ENCODE measurements at places on chromosomes 12 and 14.

GRCh38 chr12:131860472-131861260 is 32.5 kb downstream of the MMP17 start:
- DNase-seq, result no peak

- DNase-seq, result no peak
Observed at GRCh38 chr12:12305568-12306300, 38.9 kb upstream of the LRP6 start.

- peak; percentile 58 for DNase-seq
Observed at GRCh38 chr14:33848706-33849454, 102.0 kb downstream of the EGLN3 start.

GRCh38 chr14:101937926-101938767 is 26.2 kb upstream of the DYNC1H1 start:
- no peak for DNase-seq

DNA sequence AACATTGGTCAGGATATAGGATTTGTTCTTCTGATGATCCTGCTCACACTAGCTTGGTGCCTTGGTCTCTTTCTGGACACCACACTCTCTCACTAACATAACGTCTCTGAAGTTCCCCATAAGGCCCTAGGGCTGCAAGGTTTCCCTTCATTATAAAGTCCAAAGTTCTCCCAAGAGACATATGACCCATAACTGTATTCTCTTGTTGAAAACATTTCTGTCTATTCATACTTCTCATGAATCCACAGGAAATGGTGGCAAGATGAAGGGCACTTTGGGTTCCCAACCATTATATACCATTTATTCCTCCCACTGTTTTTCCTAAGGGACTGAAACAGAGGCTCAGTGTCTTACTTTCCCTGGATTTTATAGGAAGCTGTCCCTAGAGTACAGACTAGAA is 37.1 kb upstream of the KITLG start:
- DNase-seq, result no peak

- no peak for DNase-seq
Observed at GRCh38 chr14:75604979-75605851, 26.8 kb downstream of the FLVCR2 start.

GRCh38 chr12:71610031-71610795 is 53.4 kb downstream of the ZFC3H1 start:
- no peak for DNase-seq

DNA sequence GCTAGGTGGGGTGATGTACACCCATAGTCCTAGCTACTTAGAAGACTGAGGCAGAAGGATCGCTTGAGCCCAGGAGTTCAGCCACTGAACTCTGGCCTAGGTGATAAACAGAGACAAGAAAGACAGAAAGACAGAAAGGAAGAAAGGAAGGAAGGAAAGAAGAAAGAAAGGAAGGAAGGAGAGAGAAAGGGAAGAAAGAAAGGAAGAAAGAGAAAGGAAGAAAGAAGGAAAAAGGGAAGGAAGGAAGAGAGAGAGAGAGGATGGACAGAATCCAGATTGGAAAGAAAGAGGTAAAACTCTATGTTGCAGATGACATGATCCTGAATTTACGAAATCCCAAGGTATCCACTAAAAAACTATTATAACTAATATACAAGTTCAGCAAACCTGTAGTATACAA is 8.2 kb downstream of the INTS13 start:
- no peak for DNase-seq

DNA sequence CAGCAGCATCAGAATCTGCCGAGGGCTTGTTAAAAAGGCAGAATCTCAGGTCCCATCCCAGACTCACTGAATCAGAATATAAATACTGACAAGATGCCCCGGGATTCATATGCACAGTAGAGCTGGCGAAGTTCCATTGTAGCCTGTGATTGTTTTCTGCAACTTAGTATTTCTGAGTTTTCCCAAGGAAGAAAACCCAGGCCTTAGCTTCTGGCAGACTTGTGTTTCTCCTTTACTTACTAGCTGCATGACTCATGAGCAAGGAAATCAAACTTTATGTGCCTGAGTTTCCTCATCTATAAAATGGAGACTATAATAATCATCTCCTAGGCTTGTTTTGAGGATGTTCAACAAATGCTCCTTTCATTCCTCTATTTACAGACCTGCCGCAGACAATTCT is 278.5 kb upstream of the PLEKHG7 start:
- no peak for DNase-seq

DNA sequence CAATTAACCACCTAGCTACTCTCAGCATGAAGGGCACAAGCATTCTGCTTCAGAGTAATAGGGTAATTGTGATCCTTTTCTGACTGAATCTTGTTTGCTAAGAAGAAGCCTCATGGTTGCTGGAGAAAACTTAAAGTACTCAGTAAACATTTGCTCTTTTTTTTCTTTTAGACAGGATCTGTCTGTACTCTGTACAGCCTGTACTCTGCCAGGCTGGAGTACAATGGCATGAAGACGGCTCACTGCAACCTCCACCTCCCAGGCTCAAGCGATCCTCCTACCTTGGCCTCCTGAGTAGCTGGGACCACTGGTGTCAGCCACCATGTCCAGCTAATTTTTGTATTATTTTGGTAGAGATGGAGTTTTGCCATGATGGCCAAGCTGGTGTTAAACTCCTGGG is 12.4 kb downstream of the PPP1R13B start:
- DNase-seq, result no peak

DNA sequence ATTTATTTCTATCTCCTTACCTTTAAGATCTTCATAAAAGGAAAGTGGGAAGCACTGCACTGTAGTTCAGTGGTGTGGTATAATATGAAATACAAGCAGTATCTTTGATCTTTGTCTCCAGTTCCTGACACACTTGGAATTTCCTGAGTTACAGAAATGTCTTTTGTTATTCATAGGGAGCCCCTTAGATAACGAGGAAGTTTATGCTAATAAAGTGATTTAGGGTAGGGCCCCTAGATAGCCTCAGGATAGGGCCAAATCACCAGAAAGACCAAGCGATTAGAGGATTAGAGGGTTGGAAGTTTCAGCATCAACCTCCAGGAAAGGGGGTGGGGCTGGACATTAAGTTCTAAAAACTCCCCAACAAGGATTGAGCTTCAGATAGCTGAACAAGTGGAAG is 29.9 kb upstream of the DDHD1 start:
- DNase-seq, result no peak

GRCh38 chr14:42407153-42407552 is 800.5 kb downstream of the LRFN5 start:
- DNase-seq, result no peak

- no peak for DNase-seq
Observed at GRCh38 chr12:40502322-40502721, 189.9 kb upstream of the CNTN1 start.

- DNase-seq, result no peak
Observed at GRCh38 chr14:97707603-97708002, 910.4 kb downstream of the VRK1 start.

DNA sequence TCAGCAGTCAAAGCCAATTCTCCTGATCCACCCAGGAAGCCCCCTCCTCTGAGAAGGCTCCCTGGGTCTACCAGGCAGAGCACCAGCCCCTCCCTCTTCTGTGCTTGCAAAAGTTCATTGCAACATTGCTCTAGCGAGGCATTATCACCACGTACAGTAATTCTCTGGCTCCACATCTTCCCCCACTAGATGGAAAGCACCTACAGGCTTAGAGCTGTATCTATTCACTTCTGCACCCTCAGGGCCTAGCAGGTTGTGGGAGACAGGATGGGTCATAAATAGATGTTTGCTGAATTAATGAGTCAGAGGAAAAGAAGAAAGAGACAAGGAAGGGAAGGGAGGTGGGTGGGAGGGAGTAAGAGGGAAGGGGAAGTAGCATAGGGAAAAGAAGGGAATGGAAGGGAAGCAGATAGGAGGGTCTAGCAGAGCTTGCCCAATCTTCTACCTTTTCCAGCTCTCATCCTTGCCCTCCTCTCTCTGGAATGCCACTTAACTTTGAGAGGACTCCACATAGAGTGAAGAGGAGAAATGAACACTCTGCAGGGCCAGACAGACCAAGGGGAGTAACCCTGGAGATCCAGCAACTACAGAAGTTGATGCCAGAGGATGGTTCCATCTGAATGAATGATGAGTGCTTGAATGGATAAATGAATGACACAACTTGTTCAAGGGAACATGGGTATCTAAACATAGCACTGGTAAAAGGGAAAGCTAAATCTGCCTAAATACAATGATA is 42.0 kb upstream of the NT5DC3 start:
- DNase-seq, result no peak

DNA sequence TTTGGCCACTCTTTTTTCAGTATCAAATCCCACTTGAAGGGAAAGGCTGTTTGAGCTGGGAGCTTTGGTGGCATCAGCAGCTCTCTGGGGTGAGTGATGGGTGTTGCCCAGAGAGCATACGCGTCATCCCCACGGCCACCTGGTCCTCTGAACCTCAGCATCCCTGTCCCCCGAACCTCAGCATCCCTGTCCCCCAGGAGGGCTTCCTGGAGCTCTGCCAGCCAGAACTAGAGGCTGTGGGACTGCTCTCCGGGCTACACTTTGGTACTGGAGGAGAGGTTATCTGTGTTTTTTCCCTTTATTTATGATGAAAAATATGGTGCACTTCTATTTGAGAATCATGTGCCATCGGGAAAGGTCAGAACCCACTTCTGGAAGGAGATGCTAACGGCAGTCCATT is 131.5 kb upstream of the RTL1 start:
- no peak for DNase-seq

DNA sequence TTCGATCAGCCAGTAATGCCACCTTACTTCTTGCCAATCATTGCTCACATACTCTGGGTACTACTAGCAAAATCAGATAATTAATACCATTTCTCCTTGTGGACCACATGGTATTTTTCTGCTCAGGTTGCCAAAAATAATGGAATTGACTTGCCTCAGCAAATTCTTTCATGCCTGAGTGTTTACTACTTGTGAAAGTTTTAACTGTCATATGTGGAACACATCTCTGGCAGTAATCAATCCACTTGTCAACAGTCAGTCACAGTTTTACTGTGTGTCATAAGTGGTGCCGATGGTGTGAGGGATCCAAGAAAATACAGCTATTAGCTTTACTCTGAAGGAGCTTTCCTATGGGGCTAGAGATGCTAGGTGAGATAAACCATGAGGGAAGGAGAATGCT is 55.3 kb upstream of the ATF1 start:
- no peak for DNase-seq

DNA sequence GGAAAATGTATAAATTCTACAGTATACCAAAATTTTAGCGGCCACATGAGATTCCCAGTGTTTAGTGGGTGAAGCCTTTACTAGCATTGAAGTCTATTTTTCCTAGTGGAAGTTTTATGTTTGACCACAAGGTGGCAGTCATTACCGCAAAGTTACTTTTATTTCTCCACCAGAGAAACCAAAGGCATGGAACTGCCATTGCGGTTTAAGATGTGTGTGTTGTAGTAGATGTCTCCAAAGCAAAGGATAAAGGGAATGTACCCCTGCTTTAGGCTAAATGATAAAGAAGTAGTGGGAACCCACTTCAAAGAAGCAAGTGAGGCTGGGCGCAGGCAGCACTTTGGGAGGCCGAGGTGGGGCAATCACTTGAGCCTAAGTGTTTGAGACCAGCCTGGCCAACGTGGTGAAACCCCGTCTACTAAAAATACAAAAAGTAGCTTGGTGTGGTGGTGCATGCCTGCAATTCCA is 140.5 kb downstream of the PRKCH start:
- peak; percentile 49 for DNase-seq

DNA sequence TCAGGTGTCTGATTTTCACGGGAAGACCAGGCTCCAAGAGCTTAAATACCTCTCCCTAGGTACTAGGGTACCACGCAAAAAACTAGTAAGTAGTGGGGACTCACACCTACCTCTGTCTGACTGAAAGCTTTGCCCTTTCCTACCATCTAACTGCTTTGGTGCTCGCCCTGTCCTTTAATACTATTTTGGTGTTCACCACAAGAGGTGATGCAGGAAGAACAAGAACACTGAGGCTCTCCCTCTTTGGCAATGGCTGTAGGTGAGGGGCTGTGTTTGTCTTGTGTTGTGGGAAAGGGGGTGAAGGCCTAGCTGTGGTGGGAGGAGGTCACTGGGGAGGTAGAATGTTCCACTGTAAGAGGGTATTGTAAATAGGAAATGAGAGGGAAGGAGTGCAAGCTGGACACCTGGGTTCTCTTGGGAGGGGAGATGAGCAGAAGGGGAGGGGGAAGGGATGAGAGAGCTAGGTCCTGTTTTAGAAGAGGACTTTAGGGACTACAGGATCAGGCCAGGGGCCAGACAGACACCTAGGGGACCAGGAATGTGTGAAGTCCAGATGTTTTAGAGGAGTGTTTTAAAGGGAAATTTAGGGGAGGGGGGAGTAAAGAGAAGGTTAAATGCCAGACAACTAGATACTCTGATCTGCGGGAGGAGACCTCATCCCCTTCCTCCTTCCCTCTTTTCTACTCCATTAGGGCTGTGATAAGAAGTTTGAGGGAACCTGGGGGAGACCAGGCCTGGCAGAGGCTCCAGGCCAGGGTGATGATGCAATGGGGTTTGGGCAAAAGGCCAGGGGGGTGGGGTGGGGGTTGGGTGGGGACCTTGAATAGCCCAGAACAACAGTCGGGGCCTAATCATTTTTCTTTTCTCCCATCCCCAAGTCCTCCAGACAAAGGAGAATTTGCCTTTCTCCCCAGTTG is 2.1 kb downstream of the ITGA5 start:
- no peak for DNase-seq

- DNase-seq, result no peak
Observed at GRCh38 chr12:117100251-117100650, 1.0 kb upstream of the TESC start.

DNA sequence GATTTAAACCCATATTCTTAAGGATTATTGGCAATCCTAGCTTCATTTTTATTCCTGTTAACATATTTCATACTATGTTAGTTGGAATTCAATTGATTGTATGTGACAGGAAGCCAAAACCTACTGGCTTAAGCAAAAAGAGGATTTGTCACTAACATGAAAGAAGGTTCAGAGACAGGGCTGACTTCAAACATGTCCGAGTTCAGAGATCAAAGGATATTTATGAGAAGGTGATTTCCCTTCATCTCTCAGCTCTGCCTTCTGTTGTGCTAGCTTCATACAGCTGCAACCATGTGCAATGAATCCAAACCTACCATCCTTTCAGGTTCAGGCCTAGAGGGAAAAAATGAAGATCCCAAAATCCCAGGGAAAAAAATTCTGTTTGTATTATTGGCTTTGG is 349.7 kb downstream of the ATP23 start:
- DNase-seq, result no peak

GRCh38 chr12:111010061-111010460 is 89.7 kb upstream of the MYL2 start:
- no peak for DNase-seq

GRCh38 chr12:15778126-15778525 is 11.1 kb downstream of the EPS8 start:
- DNase-seq, result no peak

DNA sequence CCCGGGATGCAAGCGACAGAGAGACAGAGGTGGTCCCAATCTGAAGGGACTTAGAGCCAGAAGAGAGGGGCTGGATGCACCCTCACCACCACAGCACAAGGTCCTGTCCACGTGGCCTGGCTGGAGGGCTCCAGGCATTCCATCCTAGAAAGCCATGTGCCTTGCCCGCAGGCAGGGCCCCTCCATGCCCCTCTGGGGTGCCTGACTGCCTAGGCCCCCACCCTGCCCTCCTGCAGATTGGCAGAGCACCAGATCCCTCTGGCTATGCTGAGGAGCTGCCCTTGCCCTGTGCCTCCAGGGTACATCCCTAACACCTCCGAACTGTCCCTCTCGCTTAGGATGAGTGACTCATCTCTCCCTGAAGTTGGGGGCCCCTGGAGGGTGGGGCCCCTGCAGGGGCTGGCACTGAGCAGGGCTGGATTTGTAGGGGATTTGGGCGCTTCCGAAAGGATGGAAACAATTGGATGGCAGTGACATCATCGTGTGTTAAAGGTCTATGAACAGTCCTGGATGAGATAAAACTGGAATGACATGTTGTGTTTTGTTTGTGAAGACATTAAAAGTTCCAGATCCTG is 50.9 kb downstream of the CHGA start:
- no peak for DNase-seq

Data from NCI-H187 (cell line).